CD4-positive, alpha-beta T cell treated with Interleukin-15 for 1 hour (primary cell): ENCODE measurements at places on chromosomes 13 and 19.

GRCh38 chr19:49863254-49863934 lies 4.0 kb downstream of the PNKP start:
- DNase-seq: no peak

DNA sequence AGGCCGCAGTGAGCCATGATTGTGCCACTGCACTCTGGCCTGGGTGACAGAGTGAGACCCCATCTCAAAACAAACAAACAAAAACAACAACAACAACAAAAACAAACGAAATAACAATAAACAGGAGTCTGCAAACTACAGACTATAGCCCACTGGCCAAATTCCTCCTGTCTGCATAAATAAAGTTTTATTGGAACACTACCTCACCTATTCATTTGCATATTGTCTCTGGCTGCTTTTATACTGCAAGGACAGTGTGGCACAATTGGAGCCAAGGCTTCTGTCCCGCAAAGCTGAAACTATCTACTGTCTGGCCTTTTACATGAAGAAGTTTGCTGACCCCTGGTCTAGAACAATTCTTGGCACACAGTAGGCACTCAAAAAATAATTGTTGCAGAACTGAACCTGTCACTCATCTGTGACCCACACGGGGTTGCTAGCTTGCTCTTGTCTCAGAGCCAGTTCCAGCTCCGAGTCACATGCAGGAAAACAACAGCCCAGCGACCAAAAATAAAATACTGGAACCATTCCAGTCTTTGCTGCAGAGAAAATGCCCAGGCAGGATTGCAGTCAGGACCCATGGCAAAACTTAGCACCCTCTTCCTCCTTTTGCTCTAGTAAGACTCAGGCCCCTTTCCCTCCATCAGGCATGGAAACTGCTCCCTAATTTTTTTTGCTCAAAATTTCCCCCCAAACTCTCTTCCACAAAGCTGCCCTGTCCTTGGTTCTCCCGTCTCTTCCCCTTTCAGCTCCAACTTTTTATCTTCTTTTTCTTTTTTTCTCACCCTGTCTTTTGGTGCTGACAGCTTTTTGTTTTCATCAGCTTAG lies 4.8 kb upstream of the MYH14 start:
- DNase-seq: no peak

- peak; percentile 74 for DNase-seq
Measured at GRCh38 chr19:14048443-14049153, 13.3 kb downstream of the PALM3 start.

DNA sequence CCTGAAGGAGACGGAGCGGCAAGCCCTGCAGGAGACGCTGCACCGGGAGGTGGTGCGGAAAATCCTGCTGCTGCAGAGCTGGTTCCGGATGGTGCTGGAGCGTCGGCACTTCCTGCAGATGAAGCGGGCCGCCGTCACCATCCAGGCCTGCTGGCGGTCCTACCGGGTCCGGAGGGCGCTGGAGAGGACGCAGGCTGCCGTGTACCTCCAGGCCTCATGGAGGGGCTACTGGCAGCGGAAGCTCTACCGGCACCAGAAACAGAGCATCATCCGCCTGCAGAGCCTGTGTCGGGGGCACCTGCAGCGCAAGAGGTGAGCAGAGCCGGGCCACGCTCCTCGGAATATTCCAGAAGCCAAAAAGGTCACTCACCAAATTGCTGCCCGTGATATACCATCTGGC lies 22.4 kb upstream of the USE1 start:
- no peak for DNase-seq
